ENCODE measurements at places on chromosomes 1 and 21. TPM values are rescaled to one million over a fixed set of nuclear protein-coding genes. Genes with fewer than 3 reads are reported as not detected.

Gene OVAAL
- total RNA-seq = not detected

Gene RAB7B
- total RNA-seq = 0.18 TPM

Gene SPRR3
- not detected for total RNA-seq

Gene LY9
- total RNA-seq = 124 TPM

Gene EXO1
- 1.7 TPM for total RNA-seq

Gene LCE2B
- not detected for total RNA-seq

Gene FH
- total RNA-seq = 18.5 TPM

Gene TRIM17
- total RNA-seq = 2.0 TPM

Gene TMEM269
- total RNA-seq = 0.42 TPM

Gene TSPAN1
- total RNA-seq = not detected

Gene AZIN2
- 8.6 TPM for total RNA-seq

Gene MTARC1
- total RNA-seq = not detected

Gene NME7
- total RNA-seq = 9.2 TPM

All from T-helper 17 cell (primary cell).